WTC11 (cell line): ENCODE measurements at places on chromosomes 2 and 18. TPM values are rescaled to one million over a fixed set of nuclear protein-coding genes. Genes with fewer than 3 reads are reported as not detected.

Gene POLR1B
- total RNA-seq: 42.8 to 51.2 TPM (median 50.2 TPM) in 3 replicates

Gene FAM110C
- total RNA-seq: 6.1 to 7.7 TPM (median 7.3 TPM) in 3 replicates

Gene NEU4
- 2.2 to 4.1 TPM (median 3.0 TPM) in 3 replicates for total RNA-seq

Gene EFR3B
- total RNA-seq: 8.9 to 10.1 TPM (median 9.7 TPM) in 3 replicates

Gene UGT1A9
- not detected in 3 replicates for total RNA-seq

Gene STPG4
- not detected in 3 replicates for total RNA-seq

Gene DTNA
- total RNA-seq: 16.1 to 16.9 TPM (median 16.2 TPM) in 3 replicates

Gene MAPRE3
- total RNA-seq: 4.9 to 10.3 TPM (median 6.0 TPM) in 3 replicates

Gene CCDC141
- total RNA-seq: 8.5 to 10.2 TPM (median 8.8 TPM) in 3 replicates

Gene RTP5
- total RNA-seq: not detected in 3 replicates

Gene UNC80
- total RNA-seq: 0.30 to 0.48 TPM (median 0.34 TPM) in 3 replicates

Gene IL36G
- 0.32 TPM in 1 of 3 replicates, not detected in the others for total RNA-seq

Gene TLX2
- total RNA-seq: 0.18 to 0.39 TPM (median 0.26 TPM) in 3 replicates

Gene RRM2
- total RNA-seq: 119 to 129 TPM (median 126 TPM) in 3 replicates

Gene TMEM18
- total RNA-seq: 23.9 to 27.4 TPM (median 24.0 TPM) in 3 replicates

Gene TRPM8
- total RNA-seq: 0.26 TPM in 1 of 3 replicates, not detected in the others

Gene UPP2
- not detected in 3 replicates for total RNA-seq

Gene DIPK1C
- not detected in 3 replicates for total RNA-seq

Gene SIX3
- total RNA-seq: 6.2 to 13.2 TPM (median 6.6 TPM) in 3 replicates

Gene ACADL
- total RNA-seq: 0.39 to 0.60 TPM (median 0.42 TPM) in 3 replicates

Gene ALK
- total RNA-seq: 0.09 to 0.11 TPM in 2 of 3 replicates, not detected in the other

Gene GMPPA
- 44.2 to 51.9 TPM (median 49.5 TPM) in 3 replicates for total RNA-seq

Gene LRRTM1
- total RNA-seq: 1.1 to 1.4 TPM (median 1.2 TPM) in 3 replicates

Gene SERPINB3
- total RNA-seq: 0.11 to 0.22 TPM in 2 of 3 replicates, not detected in the other

Gene FSHR
- total RNA-seq: not detected in 3 replicates

Gene GALNT3
- total RNA-seq: 19.4 to 20.6 TPM (median 20.5 TPM) in 3 replicates

Gene UGT1A1
- total RNA-seq: 0.11 TPM in 1 of 3 replicates, not detected in the others

Gene NTSR2
- 0.16 TPM in 1 of 3 replicates, not detected in the others for total RNA-seq

Gene RAX
- total RNA-seq: 0.57 to 0.94 TPM (median 0.89 TPM) in 3 replicates

Gene CHRNA1
- total RNA-seq: not detected in 3 replicates

Gene SLC5A7
- 0.05 TPM in 1 of 3 replicates, not detected in the others for total RNA-seq

Gene ERBB4
- 1.6 to 1.8 TPM (median 1.6 TPM) in 3 replicates for total RNA-seq

Gene LINC00305
- total RNA-seq: not detected in 3 replicates

Gene CGREF1
- 3.5 to 4.0 TPM (median 3.8 TPM) in 3 replicates for total RNA-seq

Gene ABCB11
- total RNA-seq: 0.02 to 0.77 TPM (median 0.02 TPM) in 3 replicates

Gene EPB41L3
- 20.1 to 20.6 TPM (median 20.1 TPM) in 3 replicates for total RNA-seq

Gene SPTBN1
- total RNA-seq: 171 to 204 TPM (median 172 TPM) in 3 replicates

Gene IL36RN
- not detected in 3 replicates for total RNA-seq

Gene IL1R2
- 0.22 TPM in 1 of 3 replicates, not detected in the others for total RNA-seq

Gene SLC9A4
- total RNA-seq: 0.09 to 0.11 TPM in 2 of 3 replicates, not detected in the other

Gene GBX2
- total RNA-seq: 15.3 to 25.6 TPM (median 19.1 TPM) in 3 replicates

Gene CLEC4F
- total RNA-seq: not detected in 3 replicates

Gene SP5
- 1.7 to 9.7 TPM (median 7.0 TPM) in 3 replicates for total RNA-seq

Gene OXER1
- total RNA-seq: 2.6 to 2.7 TPM (median 2.7 TPM) in 3 replicates

Gene SP9
- 0.07 to 0.21 TPM in 2 of 3 replicates, not detected in the other for total RNA-seq

Gene HOXD13
- not detected in 3 replicates for total RNA-seq

Gene CNGA3
- total RNA-seq: not detected in 3 replicates

Gene SLC30A3
- 8.0 to 8.9 TPM (median 8.1 TPM) in 3 replicates for total RNA-seq

Gene DPYSL5
- 7.6 to 12.1 TPM (median 9.2 TPM) in 3 replicates for total RNA-seq

Gene FBXO41
- total RNA-seq: 19.2 to 21.5 TPM (median 21.1 TPM) in 3 replicates

Gene IL1R1
- 0.37 to 0.78 TPM (median 0.55 TPM) in 3 replicates for total RNA-seq

Gene IL18RAP
- total RNA-seq: not detected in 3 replicates

Gene MYCN
- 68.3 to 77.5 TPM (median 75.3 TPM) in 3 replicates for total RNA-seq

Gene FOXI3
- 13.4 to 14.0 TPM (median 13.5 TPM) in 3 replicates for total RNA-seq

Gene CCDC85A
- total RNA-seq: 0.22 to 0.27 TPM (median 0.25 TPM) in 3 replicates
